ENCODE measurements at places on chromosomes 6 and 20.

DNA sequence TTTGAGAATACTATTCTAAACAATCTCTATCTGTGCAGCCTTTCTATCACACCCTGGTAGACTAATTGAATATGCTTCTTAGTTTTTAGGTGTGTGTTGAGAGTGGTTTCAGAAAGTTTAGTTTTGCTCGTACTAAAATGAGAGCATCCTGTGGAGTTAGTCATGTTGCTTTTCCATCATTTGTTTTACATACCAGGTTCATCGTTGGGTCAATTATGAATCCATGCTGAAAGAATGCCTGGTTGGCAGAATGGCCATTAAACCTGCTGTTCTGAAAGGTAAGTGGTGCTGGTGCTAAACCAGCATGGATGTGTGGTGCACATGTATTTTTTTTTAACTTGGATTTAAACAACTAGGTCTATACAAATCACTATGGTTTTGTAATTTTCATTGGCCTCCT lies 49.3 kb downstream of the CYB5R4 start:
- DNase-seq, result no peak

DNA sequence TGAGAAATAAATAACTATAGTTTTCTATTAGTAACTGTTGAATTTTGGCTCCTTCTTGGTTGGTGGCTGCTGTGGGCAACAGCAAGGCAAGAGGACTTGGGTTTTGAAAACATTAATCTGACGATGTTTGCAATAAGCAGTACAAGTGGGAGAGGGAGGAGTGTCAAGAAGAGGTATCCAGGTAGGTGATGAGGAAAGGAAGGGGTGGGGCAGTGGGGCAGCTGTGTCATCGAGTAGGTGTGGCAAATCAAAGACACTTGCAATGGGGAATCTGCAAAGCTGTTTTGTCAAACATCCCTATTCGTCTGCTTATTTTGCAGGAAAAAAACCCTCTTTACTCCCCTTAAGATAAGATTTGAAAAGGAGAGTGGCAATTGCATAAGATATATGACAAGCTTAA lies 171.9 kb upstream of the MAP3K7 start:
- no peak for DNase-seq

GRCh38 chr6:66838764-66839163 lies 1131.7 kb upstream of the EYS start:
- no peak for DNase-seq

GRCh38 chr20:51233345-51233744 lies 210.4 kb upstream of the KCNG1 start:
- DNase-seq, result no peak

- no peak for DNase-seq
Observed at GRCh38 chr6:139600343-139600742, 225.9 kb upstream of the CITED2 start.

DNA sequence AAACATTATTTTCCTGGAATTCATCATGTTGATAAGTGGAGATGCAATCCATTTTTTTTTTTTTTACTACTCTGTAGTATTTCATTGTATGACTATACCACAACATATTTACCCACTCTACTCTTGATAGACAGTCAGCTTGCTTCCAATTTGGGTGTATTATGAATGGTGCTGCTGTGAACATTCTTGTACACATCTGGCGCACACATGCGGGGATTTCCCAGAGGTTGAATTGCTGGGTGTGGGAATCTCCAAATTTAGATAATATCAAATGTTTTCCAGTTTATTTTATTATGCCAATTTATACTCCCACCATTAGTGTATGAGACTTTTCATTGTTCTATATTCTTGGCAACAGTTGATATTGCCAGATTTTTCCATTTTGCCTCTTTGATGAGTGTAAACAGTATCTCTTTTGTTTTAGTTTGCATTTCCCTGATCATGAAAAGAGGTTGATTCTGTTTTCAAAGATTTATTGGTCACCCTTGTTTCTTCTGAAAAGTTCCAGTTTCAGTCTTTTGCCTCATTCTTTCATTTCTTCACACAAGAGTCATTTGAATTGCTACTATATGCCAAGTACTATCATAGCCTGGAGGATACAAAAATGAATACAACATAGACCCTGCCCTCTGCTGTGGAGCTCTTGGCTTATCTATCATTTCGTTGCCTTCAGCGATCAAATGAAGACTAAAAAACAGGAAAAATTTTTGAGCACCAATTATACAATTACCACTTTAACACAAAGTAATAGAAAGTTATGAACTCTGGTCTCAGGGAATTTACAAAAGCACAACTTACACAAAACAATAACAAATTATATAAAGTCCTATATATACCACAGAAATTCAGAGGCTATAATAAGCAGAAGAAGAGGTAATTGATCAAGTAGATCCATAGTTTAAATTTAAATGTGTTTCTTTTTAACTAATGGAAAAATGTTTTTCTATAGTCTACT lies 17.1 kb upstream of the NCOA7 start:
- no peak for DNase-seq
